ENCODE measurements at places on chromosomes 5 and 9.

- DNase-seq, result no peak
Observed at GRCh38 chr5:57069115-57069835, 104.6 kb upstream of the GPBP1 start.

DNA sequence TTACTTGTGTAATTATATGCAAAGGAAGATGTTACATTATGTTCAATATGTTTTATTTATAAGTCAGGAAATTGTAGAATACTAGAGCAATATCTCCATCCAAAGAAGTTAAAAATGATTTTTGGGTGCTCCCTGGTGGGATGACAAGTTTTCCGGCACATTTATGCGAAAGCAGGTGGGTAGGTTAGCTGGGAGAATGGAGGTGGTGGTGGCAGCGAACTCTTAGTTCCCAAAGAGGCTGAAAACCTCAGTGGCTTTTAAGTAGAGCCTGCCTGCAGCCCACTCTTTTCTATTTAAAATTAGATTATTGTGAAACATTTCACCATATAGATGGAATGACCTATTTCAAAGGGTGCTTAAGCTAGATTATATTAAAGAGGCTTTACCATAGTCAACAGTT lies 51.8 kb downstream of the ANKRD33B start:
- no peak for DNase-seq

- DNase-seq, result no peak
Observed at GRCh38 chr9:19677924-19678323, 110.9 kb downstream of the SLC24A2 start.

DNA sequence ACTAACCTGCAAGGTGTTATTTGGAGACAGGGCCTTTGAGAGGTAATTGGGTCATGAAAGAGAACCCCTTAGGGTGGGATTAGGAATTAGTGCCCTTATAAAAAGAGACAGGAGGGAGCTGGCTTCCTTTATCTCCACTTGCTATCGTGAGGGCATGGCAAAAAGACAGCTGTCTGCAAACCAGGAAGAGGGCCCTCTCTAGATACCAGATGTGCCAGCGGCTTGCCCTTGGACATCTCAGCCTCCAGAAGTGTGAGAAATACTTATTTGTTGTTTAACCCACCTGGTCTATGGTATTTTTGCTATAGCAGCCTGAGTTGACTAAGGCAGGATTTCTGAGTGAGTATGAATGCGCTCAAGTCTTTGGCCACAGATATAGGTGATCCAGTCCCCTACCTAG lies 978 bp upstream of the RGS14 start:
- DNase-seq, result no peak

- peak; percentile 3 for DNase-seq
Observed at GRCh38 chr5:150562832-150563231, 54.9 kb downstream of the NDST1 start.

DNA sequence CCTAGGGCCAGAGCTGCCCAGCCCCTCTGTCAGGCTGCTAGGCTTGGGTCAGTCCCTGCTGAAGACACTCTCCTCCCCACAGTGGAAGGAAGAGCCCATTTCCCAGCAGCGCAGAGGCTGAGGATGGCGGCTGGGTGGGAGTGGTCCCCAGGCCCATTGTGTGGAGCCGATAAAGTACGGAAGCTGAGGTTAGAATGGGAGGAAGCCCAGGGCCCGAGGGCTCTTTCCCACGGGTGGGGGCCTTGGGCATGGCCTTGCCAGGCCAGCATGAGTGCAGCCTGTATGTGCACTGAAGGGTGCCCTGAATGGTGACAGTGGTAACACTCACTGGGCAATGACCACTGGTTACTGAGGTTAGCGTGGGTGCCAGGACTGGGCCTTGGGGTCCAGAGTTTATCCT lies 125.9 kb downstream of the RGS3 start:
- DNase-seq, result no peak

- no peak for DNase-seq
Observed at GRCh38 chr5:154221371-154221896, 30.9 kb downstream of the GALNT10 start.

DNA sequence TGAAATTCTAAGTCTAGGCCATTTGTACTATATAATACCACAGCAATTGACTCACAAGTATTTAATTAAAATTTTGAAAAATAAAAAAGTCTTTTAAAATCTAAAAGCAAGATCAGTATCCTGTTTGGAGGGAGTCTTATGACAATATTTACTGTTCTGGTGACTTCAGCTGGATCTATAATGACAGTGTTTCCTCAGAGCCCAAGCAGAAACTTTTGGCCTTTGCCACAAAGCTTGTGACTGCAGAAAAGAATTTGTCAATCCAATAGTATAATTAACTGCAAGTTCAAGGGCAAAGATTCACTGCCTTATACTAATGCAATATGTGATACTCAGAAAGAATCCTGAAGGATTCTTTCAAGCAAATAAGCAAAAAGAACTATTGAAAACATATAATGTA lies 49.6 kb upstream of the RAPGEF6 start:
- no peak for DNase-seq

DNA sequence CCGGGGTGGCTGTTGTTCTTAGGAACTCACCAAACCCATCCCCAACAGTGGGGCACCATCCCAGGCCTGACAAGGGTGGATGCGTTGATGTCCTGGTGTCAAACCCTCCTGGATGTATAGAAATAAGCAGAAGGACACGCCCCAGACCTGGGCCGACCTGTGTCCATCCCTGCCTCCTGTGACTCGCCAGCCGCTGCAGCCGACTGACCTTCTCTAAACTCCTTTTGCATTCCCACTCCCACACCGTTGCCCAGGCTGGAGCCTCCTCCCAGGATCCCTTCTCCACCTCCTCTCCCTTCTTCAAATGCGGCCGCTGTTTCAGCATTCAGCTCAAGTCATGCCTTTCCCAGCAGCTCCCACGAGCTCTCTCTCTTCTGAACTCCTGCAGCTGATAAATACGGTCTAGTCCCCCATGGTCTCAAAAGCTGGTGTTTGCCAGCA lies 213.2 kb upstream of the IER5L start:
- DNase-seq, result no peak

- DNase-seq, result no peak
Observed at GRCh38 chr5:127957183-127957582, 126.4 kb upstream of the SLC12A2 start.

DNA sequence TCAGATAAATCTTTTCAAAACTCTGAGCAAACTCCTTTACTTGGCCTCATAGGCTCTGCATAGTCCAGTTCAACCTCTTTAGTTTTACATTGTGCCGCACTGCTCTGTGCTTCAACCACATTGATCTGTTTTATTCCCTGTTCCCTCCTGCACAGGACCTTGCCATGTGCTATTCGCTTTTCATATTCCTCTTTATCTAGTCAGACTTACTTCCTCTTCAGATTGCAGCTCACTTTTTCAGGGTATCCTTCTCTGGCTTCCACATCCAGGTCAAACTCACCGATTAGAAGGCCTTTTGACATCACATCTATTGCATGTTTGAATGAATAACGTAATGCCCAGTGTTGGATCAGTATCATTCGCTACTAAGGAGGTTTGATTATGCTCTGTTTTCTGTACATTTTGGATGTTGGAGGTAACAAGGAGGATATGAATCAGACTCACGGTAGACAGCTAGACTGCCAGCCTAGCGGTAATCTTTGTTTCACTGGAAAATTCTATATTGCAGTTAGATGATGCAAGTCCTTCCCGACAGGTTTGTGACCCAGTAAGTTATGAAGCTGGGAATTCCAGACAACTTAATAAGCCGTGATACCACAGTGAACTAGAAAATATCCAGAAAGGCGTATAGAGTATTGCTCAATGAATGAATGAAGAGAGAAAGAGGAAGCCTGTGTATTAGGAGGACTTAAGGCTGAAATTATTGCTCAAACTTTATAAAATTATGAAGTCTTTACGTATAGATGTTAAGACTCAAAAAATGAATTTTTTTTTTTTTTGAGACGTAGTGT lies 65.7 kb downstream of the IQGAP2 start:
- DNase-seq, result no peak

DNA sequence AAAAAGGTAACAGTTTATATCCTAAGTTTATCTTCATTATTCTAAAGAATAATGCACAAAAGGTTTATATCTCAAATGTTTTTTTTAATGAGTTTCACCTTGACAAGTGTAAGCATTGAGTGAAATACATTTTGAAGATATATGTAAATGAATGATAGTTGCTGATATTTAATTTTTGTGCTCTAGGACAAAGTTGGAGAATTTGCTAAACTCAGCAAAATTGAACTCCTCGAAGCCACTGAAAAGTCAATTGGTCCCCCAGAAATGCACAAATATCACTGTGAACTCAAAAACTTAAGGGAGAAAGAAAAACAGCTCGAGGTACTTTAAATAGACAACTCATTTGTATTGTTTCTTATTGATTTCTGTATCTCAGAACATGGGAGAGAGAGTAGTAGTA lies 19.5 kb downstream of the SMC5 start:
- DNase-seq, result no peak

- DNase-seq, result no peak
Observed at GRCh38 chr9:91494751-91495150, 71.1 kb upstream of the NFIL3 start.

Measured in NCI-H510A treated with DMSO at 0.1 percent for 48 hours (cell line).